ENCODE measurements at places on chromosomes 13 and 19.
A peak's percentile ranks its signal among the peaks of the same experiment; 100 is the strongest.

- peak; percentile 15 for DNase-seq
These were observed 102.6 kb upstream of the RNF113B start for GRCh38 chr13:98279473-98280175.

GRCh38 chr19:30208436-30209060 lies 163.6 kb upstream of the ZNF536 start:
- DNase-seq = no peak

DNA sequence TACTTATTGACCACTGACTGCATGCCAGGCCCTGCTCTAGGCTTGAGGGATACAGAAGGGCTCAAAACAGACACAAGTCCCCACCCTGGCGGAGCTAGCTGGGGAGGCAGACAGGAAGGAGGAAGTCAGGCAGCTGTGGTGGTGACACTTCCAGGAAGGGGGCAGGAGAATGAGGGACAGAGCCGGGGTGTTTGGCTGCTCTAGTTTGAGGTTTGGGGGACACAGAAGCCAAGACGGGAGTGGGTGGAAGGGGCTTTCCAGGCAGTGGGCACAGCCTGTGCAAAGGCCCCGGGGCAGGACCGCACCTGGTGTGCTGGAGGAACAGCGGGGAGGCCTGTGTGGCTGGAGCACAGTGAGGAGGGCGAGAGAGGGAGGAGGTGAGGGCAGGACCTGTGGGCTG lies 4.0 kb downstream of the MRPL54 start:
- no peak for DNase-seq

- DNase-seq = no peak
These were observed 171.5 kb downstream of the KATNAL1 start for GRCh38 chr13:30135868-30136267.

DNA sequence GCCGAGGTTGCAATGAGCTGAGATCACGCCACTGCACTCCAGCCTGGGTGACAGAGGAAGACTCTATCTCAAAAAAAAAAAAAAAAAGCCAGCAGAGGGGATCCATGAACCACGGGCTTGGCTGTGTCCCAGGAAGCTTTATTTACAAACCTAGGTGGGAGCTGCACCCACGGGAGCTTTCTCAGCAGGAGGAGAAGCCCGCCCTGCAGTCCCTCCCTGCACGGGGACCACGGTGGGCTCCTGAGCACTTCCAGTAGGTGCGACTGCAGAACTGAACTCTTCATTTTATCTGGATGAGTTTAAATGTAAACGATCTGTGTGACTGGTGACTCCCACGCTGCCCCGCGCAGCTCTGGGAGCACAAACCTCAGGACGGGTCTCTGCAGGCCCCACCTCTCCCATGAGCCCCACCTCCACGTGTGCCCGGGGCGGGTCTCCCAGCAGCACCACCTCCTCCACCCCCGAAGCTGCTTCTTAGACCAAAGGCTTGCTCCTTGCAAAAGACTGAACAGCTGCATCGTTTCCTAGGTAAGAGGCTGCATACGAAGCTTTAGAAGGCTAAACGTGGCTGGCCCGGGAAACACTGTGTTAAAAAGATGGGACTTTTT lies 66.4 kb downstream of the SPACA7 start:
- no peak for DNase-seq

DNA sequence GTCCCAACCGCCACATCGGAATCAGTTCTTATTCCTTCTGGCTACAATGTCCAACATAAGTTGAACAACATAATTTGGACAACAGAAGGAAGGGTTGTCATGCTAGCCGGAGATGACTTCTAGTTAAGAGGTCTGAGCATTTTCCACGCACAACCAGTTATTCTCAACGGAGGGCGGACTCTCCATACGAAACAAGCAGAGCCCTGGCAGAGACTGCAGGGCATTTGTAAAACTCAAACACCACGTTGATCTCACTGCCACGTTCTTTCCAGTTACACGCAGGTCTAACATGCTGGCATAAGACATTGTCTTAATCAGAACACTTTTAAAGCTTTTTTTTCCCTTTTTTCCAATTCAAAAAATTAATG lies 38.3 kb upstream of the DCUN1D2 start:
- no peak for DNase-seq
